ENCODE measurements at places on chromosomes 5 and 9. TPM values are rescaled to one million over a fixed set of nuclear protein-coding genes. Genes with fewer than 3 reads are reported as not detected.

- DNase-seq = no peak
These were observed 72.7 kb upstream of the ATG10 start for GRCh38 chr5:81899123-81899522.

- peak; percentile 33 for DNase-seq
These were observed 7.0 kb downstream of the CDC42SE2 start for GRCh38 chr5:131270809-131271208.

The PCDHB15 gene
- 0.86 TPM for total RNA-seq

The CFAP157 gene
- not detected for total RNA-seq

GRCh38 chr5:158099571-158100105, 240.7 kb upstream of the CLINT1 start:
- DNase-seq = no peak

GRCh38 chr5:149267241-149267973, 4.3 kb upstream of the AFAP1L1 start:
- peak; percentile 37 for DNase-seq

The FSTL4 gene
- 0.11 TPM for total RNA-seq

DNA sequence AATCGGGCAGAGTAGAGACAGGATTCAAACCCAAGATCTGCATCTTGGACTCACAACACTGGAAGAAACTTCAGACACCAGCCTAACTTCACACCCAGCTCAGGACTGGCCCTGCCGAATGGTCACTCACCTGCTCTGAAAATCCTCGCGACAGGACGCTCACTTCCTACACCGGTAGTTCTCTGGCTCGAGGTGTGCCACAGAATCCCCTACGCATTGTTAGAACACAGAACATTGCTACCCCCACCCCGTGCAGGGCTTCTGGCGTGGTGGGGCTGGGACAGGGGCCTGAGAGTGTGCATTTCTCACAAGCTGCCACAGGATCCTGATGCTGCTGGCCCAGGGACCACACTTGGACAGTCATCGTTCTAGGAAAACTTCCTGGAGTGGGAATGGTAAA, 12.1 kb downstream of the KCNMB1 start:
- no peak for DNase-seq

The IFNA2 gene
- total RNA-seq = not detected

DNA sequence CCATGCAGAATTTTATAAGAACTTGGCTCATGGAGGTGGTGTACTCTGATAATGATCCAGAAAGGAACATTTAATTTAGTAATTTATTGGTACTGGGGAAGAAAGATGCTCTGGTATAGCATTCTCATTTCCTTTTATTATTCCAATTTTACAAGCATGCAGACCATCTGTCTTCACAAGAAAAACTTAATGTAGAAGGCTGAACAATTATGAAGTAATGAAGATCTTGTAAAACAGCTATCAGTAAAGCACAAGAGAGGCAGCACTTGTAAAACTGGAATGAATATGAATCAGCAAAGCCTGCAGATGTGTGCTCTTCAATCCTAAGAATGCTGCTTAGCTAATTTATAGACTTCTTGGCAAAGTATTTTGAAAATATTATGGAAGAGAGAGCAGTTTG, 300.0 kb downstream of the YTHDC2 start:
- DNase-seq = no peak

GRCh38 chr5:115686738-115687074, 60.9 kb upstream of the TMED7 start:
- DNase-seq = peak; percentile 43

DNA sequence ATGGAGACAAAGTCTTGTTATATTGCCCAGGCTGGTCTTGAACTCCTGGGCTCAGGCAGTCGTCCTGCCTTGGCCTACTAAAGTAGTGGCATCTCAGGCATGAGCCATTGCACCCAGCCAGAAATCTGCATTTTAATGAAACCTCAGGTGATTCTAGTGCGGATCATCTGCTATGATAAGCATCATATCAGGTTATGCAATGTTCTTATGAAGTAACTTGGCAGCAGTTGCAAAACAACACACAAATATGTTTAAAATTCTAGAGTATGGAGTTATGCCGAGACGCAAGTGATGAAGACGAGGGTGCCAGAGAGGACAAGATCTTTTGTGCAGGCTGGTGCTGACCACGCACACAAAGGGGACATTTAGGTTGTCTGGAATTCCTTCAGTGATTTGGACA, 153.2 kb upstream of the MEF2C start:
- no peak for DNase-seq

The PAPPA gene
- total RNA-seq = 8.3 TPM

DNA sequence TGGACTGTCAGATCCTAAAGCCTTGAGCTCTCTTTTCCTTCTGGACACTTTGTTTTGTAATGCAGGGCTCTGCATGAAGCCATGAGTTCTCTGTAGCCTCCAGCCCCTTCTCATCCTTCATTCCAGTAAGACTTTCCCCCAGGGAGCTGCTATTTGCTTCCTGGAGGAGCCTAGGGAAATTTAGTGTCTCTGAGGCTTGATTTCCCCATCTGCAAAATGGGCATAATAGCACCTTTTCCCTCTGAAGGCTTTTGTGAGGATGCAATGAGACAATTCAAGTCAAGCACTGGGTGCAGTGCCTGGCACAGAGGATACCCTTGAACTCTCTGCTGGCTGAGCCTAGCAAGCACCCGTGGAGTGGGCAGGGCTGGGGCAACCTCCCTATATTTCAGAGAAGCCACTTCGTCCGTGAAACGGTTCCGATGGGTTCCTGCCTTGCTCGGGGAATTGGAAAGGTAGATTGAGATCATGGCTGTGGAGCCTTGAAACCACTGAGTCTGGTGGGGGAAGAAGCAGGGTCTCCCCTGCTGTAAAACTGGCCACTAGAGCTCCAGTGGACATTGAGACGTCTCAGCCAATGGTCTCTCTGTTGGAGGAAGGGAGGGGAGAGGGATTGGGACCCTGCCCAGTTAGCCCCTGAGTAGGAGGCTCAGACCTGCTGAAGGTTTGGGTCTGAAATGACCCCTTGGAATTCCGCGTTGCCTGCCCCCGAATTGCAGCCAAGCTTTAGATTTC, 14.3 kb upstream of the DAB2IP start:
- DNase-seq = no peak

GRCh38 chr9:88953381-88954029, 37.8 kb upstream of the S1PR3 start:
- peak; percentile 80 for DNase-seq

DNA sequence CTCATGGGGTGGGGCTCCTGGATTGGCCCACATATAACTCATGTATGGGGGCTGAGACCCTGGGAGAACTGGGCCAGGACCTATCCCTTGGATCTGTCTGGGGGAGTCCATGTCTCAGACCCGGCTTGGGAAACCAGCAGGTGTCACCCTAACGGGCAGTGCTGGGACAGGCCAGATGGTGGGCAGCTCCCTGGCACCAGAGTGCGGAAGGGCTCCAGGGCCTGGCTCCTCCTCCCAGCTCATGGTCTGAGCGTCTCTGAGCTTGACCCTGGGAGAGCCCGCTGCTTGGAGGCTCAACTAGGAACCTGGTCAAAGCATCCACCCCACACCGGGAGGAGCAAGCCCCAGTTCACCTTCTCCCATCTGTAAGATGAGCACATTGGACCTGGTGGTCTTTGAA, 15.5 kb upstream of the NCS1 start:
- no peak for DNase-seq

DNA sequence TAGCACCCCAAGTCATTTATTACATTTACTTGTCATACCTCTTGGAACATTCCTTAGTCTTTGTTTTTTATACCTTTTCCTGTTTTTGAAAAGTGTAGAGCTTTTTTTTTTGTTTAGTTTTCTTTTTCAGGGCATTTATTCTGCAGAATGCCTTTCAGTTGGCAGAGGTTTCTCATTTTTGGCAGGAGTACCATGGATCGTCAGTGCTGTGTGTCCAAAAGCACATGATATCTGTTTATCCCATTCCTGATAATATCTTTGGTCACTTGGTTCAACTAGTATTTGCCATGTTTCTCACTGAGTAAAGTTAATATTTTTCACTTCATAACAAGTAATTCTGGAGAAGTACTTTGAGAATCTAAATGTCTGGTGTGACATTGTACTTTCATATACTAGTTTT, 10.7 kb downstream of the OGN start:
- no peak for DNase-seq

DNA sequence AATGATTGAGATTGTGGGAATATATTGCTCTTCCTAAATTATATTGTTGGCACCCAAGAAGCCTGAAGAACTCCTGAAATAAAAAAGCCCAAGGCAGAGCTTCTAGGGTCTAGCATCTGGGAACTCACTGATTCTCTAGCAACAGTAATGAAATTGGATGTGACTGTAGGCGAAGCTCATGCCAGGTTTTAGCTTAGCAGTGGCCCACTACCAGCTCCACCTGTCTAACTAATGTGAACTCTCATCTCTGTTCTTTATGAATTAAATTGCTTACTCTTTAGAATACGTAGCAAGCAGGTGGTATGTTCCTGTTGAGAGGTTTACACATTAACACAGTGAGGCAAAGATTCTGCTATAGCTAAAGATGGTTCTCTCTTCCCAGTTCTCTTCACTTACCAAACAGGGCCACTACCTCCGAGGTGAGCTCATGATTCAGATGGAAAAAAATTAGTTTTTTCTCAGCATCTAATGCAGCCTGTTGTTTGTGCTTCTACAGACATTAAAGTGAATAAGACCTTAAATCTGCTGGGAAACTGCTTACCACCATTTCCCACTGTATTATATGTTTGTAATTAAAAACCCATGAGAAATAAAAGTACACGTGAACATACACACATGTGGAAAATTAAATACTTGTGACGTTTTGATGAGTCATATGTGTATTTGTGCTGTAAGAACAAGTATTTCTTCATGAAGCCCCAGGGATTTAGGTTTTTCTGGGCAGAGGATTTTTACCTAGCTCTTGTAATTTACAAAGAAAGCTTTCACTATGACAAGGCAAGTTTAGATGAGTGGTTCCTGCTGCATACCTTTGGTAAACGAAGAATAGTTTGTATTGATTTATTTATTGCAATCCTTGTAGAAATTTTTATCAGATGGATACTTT, 360.1 kb downstream of the KDM4C start:
- DNase-seq = no peak

DNA sequence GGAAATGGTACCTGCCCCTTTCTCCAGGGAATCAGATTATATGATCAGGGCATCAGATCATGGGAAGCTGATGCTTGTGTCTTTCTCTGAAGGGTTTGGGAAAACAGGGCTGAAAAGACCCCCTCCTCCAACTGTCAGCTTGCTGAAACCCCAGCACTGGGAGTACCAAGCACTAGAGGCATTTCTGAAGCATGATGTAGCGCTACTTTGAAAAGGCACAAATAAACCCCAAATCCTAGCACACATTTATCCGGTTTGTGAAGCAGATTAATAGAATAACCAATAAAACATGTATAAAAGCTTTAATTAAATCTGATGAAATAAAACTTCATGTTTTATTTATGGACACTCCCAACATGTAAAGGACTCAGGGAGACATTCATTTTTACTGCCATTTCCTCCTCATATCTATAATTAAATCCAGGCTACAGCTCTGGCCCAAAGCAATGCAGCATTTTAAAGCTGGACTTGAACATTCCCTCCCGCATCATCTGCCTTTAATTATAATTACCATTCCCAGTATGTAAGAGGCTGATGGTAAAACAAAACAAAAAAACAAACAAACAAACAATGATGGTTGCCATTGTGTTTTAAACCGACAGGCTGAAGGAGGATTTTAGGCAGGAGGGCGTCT, 298.2 kb upstream of the RFX3 start:
- DNase-seq = no peak

DNA sequence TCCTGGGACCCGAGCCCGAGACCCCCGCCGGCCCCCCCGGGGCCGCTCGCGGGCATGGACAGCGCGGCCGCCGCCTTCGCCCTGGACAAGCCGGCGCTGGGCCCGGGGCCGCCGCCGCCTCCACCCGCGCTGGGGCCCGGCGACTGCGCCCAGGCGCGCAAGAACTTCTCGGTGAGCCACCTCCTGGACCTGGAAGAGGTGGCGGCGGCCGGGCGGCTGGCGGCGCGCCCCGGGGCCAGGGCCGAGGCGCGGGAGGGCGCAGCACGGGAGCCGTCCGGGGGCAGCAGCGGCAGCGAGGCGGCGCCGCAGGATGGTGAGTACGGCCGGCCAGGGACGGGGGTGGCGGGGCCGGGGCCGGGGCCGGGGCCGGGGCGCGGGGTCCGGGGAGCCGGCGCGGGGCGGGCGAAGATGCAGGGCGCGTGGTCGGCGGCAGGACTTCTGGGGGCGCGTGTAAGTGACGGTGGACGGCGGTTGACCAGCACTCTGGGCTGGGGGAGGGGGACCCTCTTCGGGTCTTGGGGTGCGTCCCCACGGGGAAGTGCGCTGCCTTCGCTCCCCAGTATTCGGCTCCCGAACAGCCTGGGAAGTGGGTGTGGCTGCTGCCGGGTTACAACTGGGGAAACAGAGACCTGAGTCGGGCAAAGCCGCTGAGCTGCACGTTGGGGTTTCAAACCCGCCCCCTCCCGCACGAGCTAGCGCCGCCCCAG, 520 bp downstream of the PRRX2 start:
- no peak for DNase-seq

- DNase-seq = no peak
These were observed 30.6 kb downstream of the GFRA3 start for GRCh38 chr5:138243794-138244193.

- DNase-seq = no peak
These were observed 1510.1 kb downstream of the MAT2B start for GRCh38 chr5:165015547-165015946.

GRCh38 chr5:167447466-167448375, 843.7 kb upstream of the WWC1 start:
- DNase-seq = no peak

GRCh38 chr5:147481874-147482705, 27.8 kb downstream of the DPYSL3 start:
- peak; percentile 63 for DNase-seq

GRCh38 chr9:6024035-6024554, 8.7 kb upstream of the RANBP6 start:
- peak; percentile 22 for DNase-seq

DNA sequence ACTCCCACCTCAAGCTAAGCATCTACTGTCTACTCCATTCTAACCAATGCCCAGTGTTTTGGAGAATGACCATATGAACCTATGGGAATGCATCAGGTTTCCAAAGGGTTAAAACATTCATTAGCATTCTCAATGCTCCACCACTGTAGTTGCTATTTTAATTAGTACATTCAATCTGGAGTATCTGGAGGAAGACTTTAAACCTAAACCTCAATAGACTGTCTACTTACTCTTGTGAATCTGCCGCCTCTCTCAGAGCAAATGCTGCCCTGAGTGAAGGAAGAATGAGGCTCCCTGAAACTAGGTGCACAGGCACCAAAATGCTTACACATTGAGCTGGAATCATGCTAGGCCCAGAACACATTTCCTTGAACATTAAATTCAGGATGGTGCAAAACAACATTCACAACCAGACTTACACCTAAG, 2.0 kb downstream of the ENC1 start:
- DNase-seq = no peak

All from Daoy (cell line).